ENCODE measurements at places on chromosomes 1 and 21.
A peak's percentile ranks its signal among the peaks of the same experiment; 100 is the strongest.

DNA sequence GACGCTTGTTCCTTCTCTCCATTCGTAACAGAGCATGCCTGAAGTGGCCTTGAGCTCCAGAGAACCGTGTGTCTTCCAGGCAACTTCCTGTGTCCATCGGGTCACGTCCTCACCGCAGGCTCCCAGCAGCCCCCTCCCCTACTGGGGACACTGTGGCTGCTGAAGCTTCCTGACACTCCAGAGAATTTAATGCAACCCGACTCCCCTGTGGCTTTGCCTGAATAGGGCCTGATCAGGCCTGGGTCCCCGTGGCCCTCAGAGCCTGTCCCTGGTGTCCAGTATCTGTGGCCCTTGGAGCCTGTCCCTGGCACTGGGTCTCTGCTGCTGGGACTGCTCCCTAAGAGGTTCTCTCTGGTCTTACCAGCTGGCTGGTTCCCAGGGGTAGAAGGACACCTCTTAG lies 219.7 kb upstream of the VAMP3 start:
- no peaks in the 10 kb centered on the region for H3K36me3 ChIP-seq
- H3K27ac ChIP-seq = no peak overlapping the region
- peaks cover 5% of the 10 kb centered on the region for H3K4me1 ChIP-seq
- H3K4me3 ChIP-seq = no peak overlapping the region
- H3K27me3 ChIP-seq = no peaks in the 10 kb centered on the region

GRCh38 chr1:28954126-28954726 lies 39.9 kb downstream of the EPB41 start:
- H3K4me3 ChIP-seq = no peak overlapping the region
- no peak for DNase-seq
- no peaks in the 10 kb centered on the region for H3K4me1 ChIP-seq
- no peak overlapping the region for H3K27ac ChIP-seq

DNA sequence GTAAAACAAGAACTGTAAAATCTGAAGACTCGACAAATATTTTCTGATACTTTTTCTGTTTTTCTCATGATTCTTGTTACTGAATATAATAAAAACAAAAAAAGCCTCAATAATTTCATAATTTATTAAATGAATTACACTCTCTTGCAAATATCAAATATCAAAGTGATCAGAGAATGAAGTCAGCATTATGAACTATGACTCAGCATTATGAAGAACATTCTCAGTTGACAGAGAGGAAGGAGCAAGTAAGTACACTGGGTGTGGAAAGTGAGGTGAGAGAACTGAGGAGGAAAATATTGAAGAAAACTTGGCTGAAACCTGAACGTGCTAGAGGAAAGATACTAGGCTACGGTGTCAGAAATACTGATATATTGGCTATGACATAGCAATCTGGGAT lies 529.5 kb downstream of the KCNT2 start:
- no peaks in the 10 kb centered on the region for H3K27me3 ChIP-seq
- no peak for DNase-seq
- no peaks in the 10 kb centered on the region for H3K4me1 ChIP-seq

DNA sequence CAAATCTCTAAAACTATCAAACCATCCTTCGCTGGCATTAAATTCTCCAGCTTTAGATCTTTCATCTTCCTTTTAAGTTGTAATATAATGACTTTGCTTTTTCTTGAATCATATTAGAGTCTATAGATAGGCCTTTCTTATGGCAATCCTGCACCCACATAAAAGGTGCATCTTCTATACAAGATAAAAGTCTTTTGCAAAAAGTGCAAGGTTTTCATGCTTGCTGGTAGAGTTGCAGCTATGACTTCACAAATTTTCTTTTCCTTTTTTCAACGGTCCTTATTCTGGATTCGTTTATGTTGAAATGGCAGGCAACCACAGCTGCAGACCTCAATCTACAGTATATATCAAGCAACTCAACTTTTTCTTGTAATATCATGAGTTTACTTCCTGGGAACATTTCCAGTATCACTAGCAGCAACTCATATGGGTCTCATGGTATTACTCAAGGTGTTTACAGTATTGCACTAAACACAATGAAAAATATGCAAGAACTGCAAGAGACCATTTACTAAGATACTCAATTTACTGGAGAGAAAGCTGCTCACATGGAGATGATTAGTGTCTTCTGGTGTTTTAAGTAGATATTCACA lies 22.1 kb downstream of the OMA1 start:
- no peak overlapping the region for H3K27ac ChIP-seq
- no peaks in the 10 kb centered on the region for H3K36me3 ChIP-seq
- no peak overlapping the region for H3K4me3 ChIP-seq
- no peak for DNase-seq
- no peaks in the 10 kb centered on the region for H3K27me3 ChIP-seq

DNA sequence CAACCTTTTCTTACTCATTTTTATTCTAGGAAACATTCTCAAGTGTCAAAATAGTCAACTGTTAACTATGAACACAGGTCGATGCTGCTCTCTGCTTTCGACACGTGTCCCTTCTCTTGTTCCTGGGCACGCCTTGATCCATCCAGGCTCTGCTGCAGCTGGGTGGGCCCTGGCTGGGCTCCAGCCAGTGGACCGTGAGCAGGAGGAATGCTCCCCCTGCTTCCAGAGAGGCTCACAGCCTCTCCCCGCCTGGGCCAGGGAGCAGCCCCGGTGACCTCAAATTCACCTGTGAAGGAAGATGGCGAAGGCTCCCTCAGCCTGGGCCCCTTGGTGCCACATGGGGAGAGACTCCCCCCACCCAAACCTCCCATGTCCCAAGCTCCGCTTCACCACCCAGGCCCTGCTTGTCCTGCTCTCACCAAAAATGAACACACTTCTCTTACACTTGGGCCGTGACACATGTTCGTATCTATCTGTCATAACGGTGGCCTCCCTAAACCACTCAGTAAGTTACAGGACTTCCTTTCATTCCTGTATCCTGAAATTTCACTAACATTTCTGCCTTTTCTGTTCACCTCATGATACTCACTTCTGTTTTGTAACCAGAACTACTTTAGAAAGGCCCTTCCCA lies 24.6 kb upstream of the ADARB1 start:
- no peaks in the 10 kb centered on the region for H3K27me3 ChIP-seq
- no peak overlapping the region for H3K27ac ChIP-seq
- no peak overlapping the region for H3K4me3 ChIP-seq

GRCh38 chr1:160211046-160211790 lies 6.0 kb downstream of the PEA15 start:
- H3K36me3 ChIP-seq = peaks cover 27% of the 10 kb centered on the region
- peak; percentile 77 for DNase-seq
- no peak overlapping the region for H3K4me3 ChIP-seq
- no peaks in the 10 kb centered on the region for H3K27me3 ChIP-seq
- peaks cover 21% of the 10 kb centered on the region for H3K4me1 ChIP-seq

GRCh38 chr1:121413821-121414220 lies 229.0 kb downstream of the SRGAP2C start:
- H3K4me3 ChIP-seq = no peak overlapping the region
- no peaks in the 10 kb centered on the region for H3K4me1 ChIP-seq
- H3K27me3 ChIP-seq = no peaks in the 10 kb centered on the region
- no peak overlapping the region for H3K27ac ChIP-seq
- no peak for DNase-seq

GRCh38 chr1:83689921-83690868 lies 308.7 kb downstream of the TTLL7 start:
- H3K27me3 ChIP-seq = no peaks in the 10 kb centered on the region
- DNase-seq = no peak
- H3K4me1 ChIP-seq = peaks cover 17% of the 10 kb centered on the region
- H3K4me3 ChIP-seq = no peak overlapping the region

GRCh38 chr1:43521756-43522155 lies 8.9 kb upstream of the PTPRF start:
- no peak overlapping the region for H3K27ac ChIP-seq
- no peak overlapping the region for H3K4me3 ChIP-seq
- H3K36me3 ChIP-seq = no peaks in the 10 kb centered on the region
- DNase-seq = no peak
- H3K4me1 ChIP-seq = no peaks in the 10 kb centered on the region
- H3K27me3 ChIP-seq = no peaks in the 10 kb centered on the region

DNA sequence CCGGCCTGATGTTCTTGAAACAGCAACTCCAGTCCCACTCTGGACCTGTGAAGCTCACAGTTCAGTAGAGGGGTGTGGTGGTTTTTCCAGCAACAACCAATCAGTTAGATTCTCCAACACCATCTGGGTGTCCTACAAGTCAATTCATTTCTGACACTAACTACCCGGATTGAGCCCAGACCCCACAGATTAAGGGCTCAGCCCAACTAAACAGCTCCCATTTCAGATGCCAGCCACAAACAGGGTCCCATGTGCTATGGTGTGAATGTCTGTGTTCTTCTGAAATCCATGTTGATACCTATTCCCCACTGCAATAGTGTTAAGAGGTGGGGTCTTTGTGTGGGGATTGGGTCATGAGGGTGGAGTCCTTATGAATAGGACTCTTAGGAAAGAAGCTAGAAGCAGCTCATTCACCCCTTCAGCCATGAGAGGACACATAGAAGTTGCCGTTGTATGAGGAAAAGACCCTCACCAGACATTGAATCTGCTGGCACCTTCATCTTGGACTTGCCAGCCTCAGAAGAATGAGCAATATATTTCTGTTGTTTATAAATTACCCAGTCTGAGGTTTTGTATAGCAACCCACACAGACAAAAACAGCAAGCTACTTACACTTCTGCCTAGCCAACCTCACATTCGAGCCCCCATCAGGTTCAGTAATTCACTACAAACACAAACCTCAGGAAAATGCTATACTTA lies 53.6 kb downstream of the IRF2BP2 start:
- H3K4me1 ChIP-seq = no peaks in the 10 kb centered on the region
- no peaks in the 10 kb centered on the region for H3K36me3 ChIP-seq
- H3K27me3 ChIP-seq = no peaks in the 10 kb centered on the region

DNA sequence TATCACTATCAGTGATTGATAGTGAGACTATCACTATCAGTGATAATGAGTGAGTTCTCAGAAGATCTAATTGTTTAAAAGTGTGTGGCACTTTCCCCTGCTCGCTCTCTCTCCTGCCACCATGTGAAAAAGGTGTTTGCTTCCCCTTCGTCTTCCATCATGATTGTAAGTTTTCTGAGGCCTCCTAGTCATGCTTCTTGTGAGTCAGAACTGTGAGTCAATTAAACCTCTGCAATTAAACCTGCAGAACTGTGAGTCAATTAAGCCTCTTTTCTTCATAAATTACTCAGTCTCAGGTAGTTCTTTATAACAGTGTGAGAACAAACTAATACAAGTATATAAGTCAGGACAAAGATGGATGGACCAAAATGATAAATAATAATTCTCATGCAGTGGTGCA lies 7.0 kb upstream of the IL23R start:
- no peaks in the 10 kb centered on the region for H3K36me3 ChIP-seq
- H3K27me3 ChIP-seq = no peaks in the 10 kb centered on the region
- no peak overlapping the region for H3K4me3 ChIP-seq
- no peak overlapping the region for H3K27ac ChIP-seq
- DNase-seq = peak; percentile 15

- peaks cover 2% of the 10 kb centered on the region for H3K4me1 ChIP-seq
- DNase-seq = no peak
- no peak overlapping the region for H3K27ac ChIP-seq
- H3K4me3 ChIP-seq = no peak overlapping the region
These were observed 41.1 kb downstream of the CD34 start for GRCh38 chr1:207869859-207870258.

Measured in mesendoderm (in vitro differentiated cells).